Stimulated activated CD8-positive, alpha-beta memory T cell treated with anti-CD3 and anti-CD28 coated beads, Interleukin-7, amount 100 ng/mL, for 4 hours (primary cell): ENCODE measurements at places on chromosomes 2 and 18.

DNA sequence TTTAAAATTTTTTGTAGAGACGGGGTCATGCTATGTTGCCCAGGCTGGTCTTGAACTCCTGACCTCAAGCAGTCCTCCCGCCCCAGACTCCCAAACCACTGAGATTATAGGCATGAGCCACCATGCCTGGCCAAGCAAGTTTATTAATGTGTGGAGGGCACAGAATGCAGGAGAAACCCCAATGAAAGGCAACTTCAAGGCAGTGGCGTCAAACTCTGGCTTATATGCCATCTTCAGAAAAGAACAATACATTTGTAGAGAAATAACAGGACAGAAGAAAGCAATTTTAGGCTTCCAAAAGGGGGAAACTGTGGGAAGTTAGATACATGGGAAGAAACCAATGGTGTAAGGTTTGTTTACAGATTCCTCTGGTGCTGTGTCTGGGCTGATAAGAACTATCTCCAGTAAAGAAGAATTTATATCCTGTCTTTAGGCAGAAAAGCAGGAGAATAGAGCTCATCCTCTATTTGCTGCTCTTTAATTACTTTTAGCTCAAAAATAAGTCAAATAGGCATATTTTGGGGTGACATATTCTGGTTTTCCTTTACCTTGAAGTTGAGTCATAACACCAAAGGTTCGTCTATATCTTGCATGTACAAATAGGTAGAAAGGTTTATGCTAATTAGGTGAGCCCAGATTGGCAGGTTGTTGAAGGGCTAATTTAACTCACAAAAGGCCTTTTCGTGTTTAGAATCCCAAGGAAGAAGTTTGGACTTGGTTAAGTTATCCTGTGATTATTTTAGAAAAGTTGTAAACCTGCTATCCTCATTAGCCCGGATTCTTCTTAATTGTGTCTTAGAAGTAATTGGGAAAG, 26.0 kb upstream of the TMEM214 start:
- DNase-seq: no peak

GRCh38 chr18:54192900-54193299, 31.6 kb downstream of the MBD2 start:
- DNase-seq: no peak

GRCh38 chr2:82234283-82234874, 1929.8 kb upstream of the LRRTM1 start:
- DNase-seq: no peak

DNA sequence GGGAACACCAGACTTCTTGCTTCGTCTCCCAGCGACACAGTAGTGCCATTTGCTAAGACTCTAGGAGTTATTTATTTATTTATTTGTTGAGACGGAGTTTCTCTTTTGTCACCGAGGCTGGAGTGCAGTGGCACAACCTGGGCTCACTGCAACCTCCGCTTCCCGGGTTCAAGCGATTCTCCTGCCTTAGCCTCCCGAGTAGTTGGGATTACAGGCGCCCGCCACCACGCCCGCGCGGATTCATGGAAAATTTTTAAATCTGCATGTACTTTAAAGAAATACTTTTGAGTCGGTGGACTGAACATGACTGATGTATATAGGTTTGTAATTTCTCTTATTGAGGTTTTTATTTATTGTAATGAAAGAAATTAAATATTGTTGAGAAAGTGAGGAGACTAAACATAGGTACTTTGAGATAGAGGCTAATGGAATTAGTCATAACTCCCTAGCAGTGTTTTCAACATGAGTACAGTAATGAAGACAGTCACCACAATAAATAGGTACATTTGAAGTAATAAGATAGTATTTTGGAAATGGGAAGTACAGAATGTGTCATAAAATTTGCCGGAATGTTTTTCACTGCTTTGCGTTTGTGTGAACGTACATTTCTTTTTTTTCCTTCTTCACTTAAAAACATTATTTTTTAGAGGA, 983 bp downstream of the MTX2 start:
- DNase-seq: no peak

GRCh38 chr2:238233625-238234024, 6.2 kb downstream of the HES6 start:
- no peak for DNase-seq

DNA sequence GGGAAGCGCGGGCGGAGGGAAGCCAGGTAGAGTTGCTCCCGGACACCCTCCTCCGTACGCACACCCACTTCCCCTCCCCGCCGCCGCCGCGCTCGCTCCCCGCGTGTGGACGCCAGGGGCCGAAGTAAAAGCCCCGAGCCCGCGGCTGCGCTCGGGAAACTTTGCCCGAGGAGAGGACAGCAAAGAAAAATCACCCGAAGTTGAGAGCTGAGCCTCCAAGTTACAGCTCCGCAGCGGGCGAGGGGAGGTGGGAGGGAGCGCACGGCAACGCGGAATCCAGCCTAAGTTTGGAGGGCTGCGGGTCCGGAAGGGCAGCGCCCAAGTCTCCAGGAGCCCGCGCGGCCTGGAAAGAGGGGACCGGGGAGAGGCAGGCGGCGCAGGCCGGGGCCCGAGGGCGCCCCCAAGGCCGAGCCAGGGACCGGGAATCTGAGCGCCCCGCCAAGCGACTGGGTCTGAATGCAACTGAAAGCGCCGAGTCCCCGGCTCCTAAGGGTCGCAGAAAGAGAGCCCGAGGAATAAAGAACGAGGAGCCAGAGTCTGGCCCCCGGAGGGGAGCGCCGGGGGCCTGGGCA, 706 bp upstream of the BCL11A start:
- no peak for DNase-seq

GRCh38 chr2:205797866-205798265, 115.6 kb downstream of the NRP2 start:
- DNase-seq: no peak

DNA sequence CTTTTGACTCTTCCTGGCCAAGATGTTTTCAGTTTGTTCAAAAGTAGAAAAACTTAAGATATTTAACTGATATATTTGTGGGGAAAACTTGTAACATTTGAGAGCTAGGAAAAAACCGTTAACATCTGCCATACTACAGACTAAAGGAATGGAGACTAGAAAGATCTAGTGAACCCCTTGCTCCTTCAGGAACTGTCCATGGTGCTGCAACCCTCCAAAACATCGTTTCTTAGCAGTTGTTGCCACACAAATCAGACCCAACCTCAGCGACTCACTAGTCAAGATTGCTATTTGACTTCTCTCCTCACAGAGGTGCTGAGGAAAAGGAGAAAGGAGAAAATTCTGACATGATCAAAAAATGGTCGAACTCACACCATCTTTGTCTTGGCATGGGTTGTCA, 393.8 kb upstream of the LYPD1 start:
- DNase-seq: no peak

GRCh38 chr2:192957425-192957824, 762.7 kb upstream of the TMEFF2 start:
- DNase-seq: no peak

- DNase-seq: no peak
These were observed 137.3 kb upstream of the FSHR start for GRCh38 chr2:49291619-49292018.

DNA sequence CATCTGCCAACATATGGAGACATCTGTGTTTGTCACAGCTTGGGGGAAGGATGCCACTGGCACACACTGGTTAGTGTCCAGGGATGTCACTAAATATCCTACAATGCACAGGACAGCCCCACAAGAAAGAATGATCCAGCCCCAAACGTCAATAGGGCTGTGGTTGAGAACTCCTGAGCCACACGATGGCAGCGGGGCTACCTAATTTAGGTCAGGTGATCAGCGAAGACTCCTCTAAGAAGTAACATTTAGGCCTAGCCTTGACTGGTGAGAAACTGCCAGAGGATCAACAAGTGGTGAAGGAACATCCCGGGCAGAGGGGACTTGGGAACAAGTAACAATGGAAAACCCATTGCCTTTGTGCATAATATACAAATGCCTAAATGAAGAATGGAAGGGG, 5.0 kb upstream of the TGIF1 start:
- no peak for DNase-seq

GRCh38 chr2:207265869-207266268, 100.1 kb upstream of the KLF7 start:
- DNase-seq: no peak

DNA sequence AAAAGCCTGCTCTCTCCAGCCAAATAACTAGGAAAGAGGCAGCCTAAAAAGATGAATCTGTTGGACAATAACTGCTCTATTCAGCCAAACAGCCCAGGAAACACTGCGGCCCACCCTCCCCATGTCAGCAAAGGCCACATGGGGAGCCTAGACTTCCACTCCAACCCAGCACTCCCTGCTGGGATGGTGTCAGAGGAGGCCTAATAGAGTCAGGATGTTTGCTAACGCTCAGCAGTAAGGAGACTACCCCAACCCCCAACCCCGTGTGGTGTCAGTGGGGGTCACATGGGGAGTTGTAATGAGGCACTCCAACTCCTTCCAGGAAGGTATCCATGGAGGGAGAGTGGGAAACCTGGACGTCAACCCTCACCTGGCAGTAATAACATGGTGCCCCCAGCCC, 41.6 kb downstream of the ZBTB7C start:
- no peak for DNase-seq

- no peak for DNase-seq
These were observed 17.2 kb downstream of the BOK start for GRCh38 chr2:241575624-241576292.

- DNase-seq: no peak
These were observed 24.5 kb downstream of the ROCK2 start for GRCh38 chr2:11319939-11320338.

DNA sequence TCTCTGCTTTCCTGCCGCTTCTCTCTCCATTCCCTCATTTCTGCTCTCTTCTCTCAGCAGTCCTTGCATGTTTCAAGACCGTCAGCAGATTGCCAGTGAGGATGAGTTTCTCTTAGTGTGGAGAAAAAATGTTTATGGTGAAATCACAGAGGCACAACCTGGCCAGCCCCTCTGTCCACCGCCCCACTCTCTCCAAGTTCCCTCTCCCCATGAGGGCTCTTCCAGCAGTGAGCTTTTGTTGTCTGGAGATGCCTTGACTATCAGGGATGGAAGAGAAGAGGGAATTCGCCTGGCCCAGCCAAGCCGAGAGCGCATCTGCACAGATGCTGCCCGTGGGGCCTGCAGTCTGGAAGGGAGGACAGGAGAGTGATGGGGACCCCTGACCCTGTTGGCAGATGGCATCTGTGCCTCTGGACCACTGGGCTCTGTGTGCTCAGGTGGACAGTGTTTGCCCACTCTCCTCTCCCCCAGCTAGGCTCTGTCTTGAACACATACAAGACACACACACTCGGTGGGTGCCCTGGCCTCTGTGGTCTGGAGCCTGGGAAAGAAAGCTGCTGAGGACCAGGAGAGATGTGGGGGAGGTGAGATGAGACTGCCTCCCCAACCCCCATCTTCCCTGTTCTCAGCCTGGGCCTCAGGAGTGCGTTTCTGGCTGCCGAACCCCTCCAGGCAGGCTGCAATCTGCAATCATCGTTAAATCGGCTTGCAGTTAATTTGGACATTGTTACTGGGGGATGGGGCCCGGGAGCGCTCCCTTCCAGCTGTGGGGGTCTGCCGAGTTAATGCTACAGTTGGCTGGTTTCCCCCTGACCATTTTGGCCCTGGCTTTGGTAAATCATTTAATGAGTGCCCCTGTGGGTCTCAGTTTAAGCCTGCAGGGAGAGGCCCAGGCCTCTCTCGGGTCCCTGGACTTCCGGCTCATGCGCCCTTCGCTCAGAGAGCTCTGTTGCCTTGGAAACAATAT, 4.5 kb downstream of the ITM2C start:
- no peak for DNase-seq

DNA sequence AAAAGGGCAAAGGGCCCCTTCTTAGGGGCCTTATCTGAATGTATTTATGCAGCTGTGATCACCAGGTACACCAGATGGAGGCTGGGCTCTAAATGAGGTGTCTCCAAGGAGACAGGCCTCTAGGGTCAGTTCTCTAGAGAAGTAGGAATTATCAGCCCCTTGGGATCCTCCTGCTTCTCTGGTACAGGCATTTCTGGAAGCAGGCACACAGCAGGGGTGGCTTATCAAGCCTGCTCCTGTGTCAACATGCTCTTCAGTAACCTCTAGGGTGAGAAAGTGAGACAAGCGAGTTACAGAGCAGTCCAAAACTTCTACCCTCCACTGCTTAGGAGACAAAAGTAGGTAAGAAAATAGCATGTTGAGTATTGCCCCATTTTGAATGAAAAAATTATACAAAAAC, 13.8 kb downstream of the TPGS2 start:
- DNase-seq: no peak

- no peak for DNase-seq
These were observed 11.7 kb downstream of the YIPF4 start for GRCh38 chr2:32289165-32289999.

DNA sequence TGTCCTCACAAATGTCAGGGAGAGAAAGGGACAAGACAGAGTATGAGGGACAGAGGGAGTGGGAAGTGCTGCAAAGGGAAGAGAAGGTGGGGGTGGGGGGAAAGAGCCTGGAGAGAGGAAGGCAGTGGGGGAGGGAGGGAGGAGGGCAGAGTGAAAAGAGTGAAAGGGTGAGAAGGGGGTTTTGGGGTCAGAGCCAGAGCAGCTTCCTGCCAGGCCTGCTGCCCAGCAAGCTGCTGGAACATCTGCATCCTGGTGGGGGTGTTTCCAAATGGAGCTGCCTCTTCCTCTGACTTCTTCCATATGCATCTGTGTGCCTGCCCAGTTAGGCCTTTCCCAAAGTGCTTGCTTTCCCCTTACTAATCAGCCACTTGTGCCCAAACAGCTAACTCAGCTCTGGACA, 94.3 kb upstream of the CELF4 start:
- DNase-seq: no peak

GRCh38 chr18:10298346-10298745, 156.1 kb upstream of the APCDD1 start:
- no peak for DNase-seq

- DNase-seq: no peak
These were observed 19.4 kb downstream of the PLEKHA3 start for GRCh38 chr2:178499640-178500039.

DNA sequence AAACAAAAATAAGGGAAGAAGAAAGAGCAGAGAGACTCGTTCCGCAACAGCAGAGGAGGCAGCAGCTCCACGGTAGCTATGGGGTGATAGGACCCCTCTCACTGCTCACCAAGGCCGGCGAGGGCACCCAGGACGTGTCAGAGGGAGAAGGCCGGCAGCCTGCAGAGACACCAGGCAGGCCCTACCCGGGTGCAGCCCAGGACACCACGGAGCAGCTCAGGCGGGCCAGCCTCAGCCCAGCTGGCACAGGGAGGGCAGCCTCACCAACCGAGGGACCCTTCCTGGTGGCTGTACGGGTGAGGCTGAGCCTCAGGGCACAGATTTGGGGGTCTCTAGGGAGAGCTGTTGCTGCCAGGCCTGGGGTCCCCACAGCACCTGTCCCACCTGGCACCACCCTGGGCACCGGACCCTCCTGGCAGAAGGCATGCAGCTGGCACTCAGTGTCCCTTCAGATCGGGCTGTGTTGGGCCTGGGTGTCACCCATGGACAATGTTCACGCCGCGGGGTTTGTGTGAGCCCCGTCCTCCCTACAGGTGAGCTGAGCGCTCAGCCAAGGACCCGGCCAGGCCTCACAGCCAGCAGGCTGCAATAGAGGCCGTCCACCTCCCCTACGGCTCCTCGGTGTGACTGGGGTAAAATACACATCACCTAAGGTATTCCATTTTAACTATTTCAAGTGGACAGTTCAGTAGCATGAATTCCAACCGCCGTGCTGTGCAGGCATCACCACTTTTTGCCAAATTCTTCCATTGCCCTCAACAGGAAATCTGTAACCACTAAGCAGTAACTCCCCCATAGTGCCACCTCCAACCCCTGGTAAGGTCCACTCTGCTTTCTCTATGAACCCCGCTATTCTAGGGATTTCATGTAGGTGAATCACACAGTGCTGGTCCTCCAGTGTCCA, 21.6 kb downstream of the KCNG2 start:
- no peak for DNase-seq

GRCh38 chr2:102771114-102771513, 9.3 kb downstream of the TMEM182 start:
- no peak for DNase-seq

GRCh38 chr18:75215663-75216062, 5.1 kb downstream of the TSHZ1 start:
- no peak for DNase-seq

GRCh38 chr2:145157741-145158591, 638.0 kb upstream of the ZEB2 start:
- DNase-seq: no peak
